Activated CD4-positive, alpha-beta T cell treated with anti-CD3 and anti-CD28 coated beads, Interleukin-2, amount 50 U/mL, for 24 hours (primary cell): ENCODE measurements at places on chromosomes 5 and 9.

DNA sequence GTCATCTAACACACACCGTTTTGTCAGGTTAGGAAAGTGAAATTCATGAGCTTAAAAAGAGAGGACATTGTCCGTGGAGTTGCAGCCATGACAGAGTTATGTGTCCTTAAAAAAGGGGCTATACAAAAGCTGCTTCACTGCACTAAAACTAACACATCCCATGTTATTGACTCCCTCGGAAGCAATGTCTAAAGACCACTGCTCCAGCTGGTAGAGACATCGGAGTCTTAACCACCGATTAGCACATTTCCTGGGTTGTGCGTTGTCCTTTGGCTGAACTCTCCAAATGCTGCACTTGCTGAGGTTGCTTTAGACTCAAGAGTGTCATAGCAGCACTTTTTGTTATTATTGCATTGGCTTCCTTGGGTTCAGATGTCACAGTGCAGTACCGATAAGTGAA is 128.3 kb upstream of the C9orf72 start:
- no peak for DNase-seq

DNA sequence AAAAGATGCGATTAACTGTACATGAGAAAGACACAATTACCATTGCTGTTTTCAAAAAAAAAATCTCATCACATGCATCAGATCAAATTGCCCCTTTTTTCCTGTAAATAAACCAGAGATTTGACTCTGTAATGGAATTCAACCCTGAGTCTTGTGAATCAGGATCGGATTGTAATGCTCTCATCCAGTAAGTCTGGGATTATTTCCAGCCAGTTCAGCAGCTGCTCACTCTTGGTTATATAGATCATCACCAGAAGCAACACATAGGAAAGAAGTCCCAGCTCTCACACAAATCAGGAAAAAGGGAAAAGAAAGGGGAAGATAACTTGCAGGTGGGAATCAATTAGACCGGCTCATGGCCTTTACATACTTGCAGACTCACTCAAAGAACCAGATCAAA is 97.8 kb upstream of the SPOCK1 start:
- DNase-seq: no peak

DNA sequence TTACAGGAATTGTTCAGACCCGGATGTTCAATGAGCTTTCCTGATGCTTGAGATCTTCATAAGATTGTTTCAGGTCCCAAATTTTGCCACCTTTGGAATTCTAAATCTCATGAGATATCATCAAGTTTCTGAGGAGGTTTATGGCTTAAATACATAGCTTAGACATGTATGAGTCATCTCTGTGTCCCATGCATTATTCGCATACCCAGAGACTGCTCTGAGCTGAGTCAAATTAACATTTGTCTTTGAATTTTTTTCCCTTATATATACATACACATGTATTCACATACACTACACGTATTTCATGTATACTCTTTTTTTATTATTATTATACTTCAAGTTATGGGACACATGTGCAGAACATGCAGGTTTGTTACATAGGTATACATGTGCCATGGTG is 744.6 kb downstream of the BRINP1 start:
- DNase-seq: no peak

DNA sequence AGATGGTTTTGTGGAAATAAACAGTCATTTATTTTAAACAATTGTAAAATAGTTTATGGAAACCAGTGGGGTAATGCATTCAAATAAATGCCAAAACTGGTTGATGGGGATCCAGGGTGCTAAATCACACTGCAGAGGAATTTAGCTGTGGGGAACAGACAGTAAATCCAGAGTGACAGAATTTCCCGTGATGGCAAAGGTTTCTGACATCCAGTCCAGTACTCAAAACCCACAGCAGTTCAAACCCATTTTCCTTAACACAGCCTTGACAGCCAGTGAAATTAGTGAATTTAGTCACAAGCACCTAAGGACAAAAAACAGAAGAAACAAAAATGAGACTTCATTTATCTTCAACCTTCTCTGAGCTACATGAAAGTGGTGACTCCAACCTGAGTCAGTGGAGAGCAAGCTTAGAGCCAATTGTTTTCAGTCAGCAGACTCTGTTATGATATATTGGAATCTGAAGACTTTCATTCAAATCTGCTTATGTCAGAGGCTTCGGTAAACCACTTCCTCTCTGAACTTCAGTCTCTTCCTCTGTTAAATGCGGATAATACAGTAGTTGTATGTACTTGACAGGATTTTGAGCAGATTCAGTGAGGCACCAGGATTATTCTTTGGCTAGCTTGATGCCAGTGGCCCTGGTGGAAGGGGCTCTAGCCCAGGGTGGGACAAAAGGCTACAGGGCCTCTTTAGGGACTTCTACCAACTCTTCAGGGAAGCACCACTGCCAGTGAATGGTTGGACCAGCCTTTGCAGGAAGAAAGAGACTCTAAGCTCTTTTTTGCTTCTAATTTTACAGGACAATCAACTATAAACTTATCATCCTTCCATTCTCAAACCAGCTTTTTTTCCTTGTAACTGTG is 185.3 kb downstream of the MAPKAP1 start:
- DNase-seq: no peak

DNA sequence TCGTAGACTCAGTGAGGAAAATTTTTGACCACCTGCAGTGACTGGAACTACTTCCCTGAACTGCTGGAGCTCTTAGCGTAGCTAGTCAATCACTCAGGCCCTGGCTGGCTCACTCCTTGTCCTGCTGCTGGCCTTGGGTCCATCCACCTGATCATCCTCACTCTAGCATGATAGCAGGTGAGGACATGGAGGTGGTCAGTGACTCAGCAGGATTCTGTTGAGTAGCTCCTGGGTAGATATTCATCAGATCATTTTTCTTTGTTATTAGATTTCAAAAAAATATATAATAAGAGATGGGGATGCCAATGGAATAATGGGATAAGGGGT is 25.0 kb upstream of the SEMA4D start:
- no peak for DNase-seq

- peak; percentile 53 for DNase-seq
Measured at GRCh38 chr9:129783516-129784361, 19.2 kb upstream of the TOR1B start.

- no peak for DNase-seq
Measured at GRCh38 chr5:32308946-32309345, 3.8 kb downstream of the MTMR12 start.

- DNase-seq: no peak
Measured at GRCh38 chr9:126335837-126336735, 9.5 kb downstream of the MVB12B start.

- DNase-seq: no peak
Measured at GRCh38 chr9:130159057-130159456, 13.1 kb upstream of the NCS1 start.
